ENCODE measurements at places on chromosomes 12 and 14.
A peak's percentile ranks its signal among the peaks of the same experiment; 100 is the strongest.

DNA sequence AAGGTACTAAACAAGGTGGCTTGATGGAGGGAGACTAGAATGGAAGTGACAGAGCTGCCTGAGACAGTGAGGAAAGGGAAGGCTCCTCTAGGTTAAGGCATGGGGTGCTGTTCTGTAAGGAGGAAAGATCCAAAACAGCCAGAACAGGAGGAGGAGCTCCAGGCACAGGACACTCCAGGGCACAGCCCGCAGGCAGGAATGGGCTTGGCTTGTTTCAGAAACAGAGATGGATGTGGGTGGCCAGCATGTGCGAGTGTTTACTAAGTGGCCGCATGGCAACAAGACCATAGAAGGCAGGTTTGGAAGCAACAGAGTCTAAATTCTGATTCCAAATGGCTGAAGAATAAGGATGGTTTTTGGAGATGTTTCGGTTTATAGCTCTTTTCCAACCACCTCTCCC is 889.1 kb downstream of the AACS start:
- no peak for DNase-seq

- no peak for DNase-seq
Measured at GRCh38 chr12:80838708-80839107, 99.0 kb downstream of the LIN7A start.

DNA sequence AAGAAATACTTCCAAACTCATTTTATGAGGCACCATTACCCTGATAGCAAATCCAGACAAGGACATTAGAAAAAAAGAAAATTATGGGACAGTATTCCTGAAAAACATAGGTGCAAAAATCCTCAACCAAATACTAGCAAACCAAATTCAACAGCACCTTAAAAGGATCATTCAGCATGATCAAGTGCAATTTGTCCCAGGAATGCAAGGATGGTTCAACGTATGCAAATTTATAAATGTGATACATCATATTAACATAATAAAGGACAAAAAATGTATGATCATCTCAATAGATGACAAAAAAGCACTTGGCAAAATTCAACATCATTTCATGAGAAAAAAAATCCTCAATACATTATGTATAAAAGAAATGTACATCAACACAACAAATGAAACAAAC is 162.9 kb downstream of the DUSP6 start:
- DNase-seq = no peak

DNA sequence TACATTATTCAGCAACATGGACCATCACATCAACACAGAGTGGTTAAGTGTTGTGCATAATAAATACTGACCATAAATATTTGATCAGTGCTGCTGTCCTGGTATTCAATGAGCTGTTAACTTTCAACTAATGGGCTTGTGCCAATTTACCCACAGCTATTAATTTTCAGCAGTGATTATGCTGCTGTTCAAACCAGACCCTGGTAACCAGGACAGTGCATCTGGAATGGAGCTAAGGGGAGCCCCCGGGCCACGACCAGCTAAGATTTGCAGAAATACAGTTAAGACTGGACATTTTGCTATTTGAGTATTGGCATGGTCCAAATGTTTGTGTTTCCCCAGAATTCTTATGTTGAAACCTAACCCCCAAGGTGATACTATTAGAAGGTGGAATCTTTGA is 180.4 kb upstream of the GZMB start:
- DNase-seq = no peak

GRCh38 chr14:34012978-34013720 is 62.3 kb upstream of the EGLN3 start:
- peak; percentile 27 for DNase-seq

- DNase-seq = no peak
Measured at GRCh38 chr14:28952666-28953065, 186.1 kb downstream of the FOXG1 start.

DNA sequence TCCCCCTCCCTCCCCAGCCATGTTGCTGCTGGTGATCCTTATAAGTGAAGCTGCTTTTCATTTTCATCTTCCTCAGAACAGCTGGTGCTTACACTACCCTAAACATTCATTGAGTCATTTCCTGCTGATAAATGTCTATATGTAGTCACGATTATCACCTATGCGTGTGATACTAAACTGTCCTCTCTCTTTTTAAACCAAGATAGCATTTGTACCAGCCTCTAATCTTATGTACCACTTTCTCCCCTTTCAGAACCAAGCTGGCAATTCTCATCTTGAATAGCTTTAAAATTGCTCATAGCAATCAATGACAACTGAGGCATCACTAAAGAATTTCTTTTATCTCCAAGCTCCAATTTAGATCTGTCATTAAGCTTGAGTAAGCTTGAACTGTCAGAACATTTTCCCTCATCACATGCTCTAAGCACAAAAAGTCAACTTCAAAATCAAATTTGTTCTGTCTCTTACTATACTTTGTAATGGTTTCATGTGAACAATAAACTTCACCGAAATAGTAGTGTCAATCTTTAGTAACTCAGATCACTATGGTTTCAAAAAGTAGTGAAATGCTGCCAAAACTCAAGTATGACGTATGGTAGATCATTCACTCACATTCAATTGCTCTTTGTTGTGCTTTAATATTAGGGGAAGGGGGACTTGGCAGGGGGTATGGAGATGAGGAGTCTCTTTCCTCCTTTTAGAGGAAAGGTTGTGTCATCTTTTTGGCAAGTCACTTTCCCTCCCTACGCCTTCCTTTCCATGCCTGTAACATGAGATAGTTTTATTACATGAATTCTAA is 178.1 kb upstream of the NOVA1 start:
- no peak for DNase-seq

DNA sequence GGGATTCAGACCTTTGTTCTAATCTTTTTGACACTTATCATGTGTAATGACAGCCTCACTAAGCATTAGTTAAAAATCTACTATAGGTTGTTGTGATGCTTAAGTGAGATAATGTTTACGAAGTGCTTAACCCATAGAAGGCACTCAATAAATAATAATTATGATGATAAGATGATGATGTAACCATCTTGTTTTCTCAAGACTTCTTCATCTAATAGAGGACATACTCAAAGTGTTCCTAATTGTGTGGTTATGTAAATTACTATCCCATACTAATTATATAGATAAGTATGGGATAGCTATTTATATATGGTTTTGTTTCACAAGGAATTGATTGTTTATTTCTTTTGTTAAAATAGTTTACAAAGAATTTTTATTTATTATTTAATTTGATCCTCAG is 76.9 kb downstream of the MIPOL1 start:
- DNase-seq = no peak

- no peak for DNase-seq
Measured at GRCh38 chr14:55048900-55049436, 2.5 kb upstream of the MAPK1IP1L start.

GRCh38 chr12:119679081-119679480 is 11.1 kb downstream of the PRKAB1 start:
- DNase-seq = no peak

GRCh38 chr12:107748472-107748871 is 12.5 kb downstream of the PRDM4 start:
- no peak for DNase-seq

GRCh38 chr12:9940375-9940774 is 8.2 kb upstream of the CLEC2A start:
- no peak for DNase-seq

- no peak for DNase-seq
Measured at GRCh38 chr14:67195279-67195678, 6.0 kb downstream of the GARIN2 start.

- no peak for DNase-seq
Measured at GRCh38 chr12:96233939-96234461, 39.8 kb downstream of the ELK3 start.

DNA sequence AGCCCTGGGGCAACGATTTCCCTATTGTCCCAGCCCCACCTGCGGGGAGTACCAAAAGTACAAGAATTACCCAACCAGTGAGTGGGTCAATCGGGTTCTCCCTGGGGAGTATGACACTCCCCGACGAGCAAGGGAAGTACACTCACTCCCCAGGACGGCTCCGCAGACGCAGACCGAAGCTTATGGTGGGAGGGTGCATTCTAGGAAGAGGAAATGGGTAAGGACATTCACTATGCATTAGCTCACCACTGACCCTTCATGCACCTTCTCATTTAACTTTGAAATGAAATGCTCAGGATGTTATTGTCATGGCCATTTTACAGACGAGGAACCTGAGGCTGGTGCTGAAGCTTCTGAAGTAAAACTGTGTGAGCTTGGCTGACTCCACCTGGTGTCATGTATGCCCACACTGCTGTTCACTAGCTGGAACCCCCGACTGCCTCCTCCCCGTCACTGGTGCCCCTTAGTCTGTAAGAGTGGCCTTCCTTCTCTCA is 45.8 kb upstream of the TMED10 start:
- DNase-seq = peak; percentile 28

- DNase-seq = no peak
Measured at GRCh38 chr12:38633511-38633910, 271.9 kb downstream of the CPNE8 start.

GRCh38 chr12:115639648-115640012 is 637.9 kb downstream of the MED13L start:
- DNase-seq = no peak

GRCh38 chr14:100155049-100155621 is 4.3 kb downstream of the DEGS2 start:
- DNase-seq = no peak

- no peak for DNase-seq
Measured at GRCh38 chr12:77232045-77232444, 166.7 kb upstream of the E2F7 start.

DNA sequence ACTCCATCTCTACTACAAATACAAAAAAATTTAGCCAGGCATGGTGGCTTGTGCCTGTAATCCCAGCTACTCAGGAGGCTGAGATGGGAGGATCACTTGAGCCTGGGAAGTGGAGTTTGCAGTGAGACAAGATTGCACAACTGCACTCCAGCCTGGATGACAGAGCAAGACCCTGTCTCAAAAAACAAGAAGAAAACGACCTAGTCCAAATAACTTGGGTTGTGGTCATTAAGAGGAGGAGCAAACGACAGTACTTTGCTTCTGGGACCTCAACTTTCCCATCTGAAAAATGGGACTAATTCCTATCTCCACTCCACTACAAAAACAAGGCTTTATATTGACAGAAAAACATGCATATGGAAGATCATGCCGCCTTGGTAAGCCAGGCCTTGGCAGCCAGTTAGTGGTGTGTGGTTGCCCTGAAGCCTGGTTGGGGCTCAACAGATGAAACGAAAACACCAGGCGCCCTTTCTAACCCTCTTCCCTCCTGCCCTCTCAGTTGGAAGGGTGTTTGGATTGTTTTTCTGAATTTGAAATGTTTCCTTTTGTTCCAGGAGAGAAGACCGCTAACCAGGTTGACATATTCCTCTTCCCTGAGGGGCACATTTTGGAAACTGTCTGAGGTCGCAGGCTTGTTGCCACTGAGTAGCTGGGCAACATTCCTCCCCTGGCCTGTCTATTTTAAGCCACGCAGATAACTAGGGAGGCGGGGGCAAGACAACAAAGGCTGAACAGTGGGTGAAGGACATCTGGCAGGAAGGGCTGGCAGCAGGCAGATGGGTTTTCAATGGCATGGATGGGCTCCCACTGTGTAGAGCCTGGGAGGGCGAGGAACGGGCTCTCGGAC is 13.7 kb upstream of the VPS37B start:
- no peak for DNase-seq

DNA sequence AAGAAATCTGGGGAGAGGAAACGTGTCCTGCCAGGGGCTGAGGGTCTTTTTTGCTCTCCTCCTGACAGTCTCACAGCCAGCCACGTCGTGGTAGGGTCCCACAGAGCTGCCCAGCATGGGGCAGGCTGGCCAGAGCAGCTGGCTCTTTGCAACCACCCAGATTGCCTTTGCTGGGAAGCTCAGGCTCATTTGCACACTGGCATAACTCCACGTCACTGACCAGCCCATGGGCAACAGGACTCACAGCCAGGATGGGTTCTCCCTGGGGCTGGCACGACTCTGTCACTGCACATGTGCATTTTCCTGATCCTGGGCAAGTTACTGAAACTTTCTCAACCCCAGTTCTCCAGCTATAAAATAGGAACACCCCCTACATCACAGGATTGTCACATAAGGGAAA is 242.2 kb downstream of the DPF3 start:
- no peak for DNase-seq

- DNase-seq = no peak
Measured at GRCh38 chr12:27344760-27345159, 12.1 kb downstream of the BMAL2 start.

DNA sequence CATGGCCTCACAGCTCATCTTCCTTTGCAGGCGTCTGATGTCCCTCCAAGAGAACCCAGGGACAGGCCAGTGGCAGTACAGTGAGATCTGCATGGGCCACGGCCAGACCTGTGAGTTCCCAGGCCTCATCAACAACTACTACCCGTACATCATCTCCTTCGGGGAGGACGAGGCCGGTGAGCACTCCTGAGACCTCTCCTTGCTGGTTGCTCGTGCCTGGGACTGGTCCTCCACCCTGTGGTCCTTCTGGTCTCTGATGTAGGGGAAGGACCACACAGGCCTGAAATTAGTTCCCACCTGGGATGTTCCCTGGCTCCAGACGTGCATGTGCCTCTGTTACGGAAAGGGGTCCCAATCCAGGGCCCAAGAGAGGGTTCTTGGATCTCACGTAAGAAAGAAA is 17.9 kb downstream of the HHIPL1 start:
- DNase-seq = no peak

DNA sequence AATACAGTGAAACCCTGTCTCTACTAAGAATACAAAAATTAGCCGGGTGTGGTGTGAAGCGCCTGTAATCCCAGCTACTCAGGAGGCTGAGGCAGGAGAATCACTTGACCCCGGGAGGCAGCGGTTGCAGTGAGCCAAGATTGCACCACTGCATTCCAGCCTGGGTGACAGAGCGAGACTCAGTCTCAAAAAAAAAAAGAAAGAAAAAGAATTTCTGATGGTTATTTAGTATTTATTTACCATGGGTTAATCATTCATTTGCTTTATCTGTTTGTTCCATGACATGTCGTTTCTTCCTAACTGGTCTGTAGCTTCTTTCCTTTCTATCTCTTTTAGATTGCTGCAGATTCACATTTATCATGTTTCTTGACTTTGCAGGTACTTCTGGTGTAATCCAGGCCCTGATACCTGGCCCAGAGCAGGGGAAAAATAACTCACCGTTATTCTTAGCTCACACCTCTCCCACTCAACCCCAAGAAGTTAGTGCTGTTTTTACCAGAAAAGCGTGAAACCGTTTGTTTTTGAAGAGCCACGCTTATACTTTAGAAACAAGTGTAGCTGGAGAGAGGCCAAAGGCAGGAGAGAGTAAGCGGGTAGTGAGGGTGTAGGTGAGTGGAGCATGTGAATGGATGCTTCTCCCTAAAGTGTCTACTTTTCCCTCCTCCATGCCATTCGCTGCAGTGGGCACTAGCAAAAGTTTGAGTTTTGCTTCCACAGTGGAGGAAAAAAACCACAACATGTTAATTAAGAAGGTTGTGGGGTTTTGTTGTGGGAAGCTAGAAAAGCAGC is 45.4 kb downstream of the SRGAP1 start:
- DNase-seq = no peak

- DNase-seq = no peak
Measured at GRCh38 chr12:114269153-114269552, 136.8 kb downstream of the TBX5 start.

- peak; percentile 33 for DNase-seq
Measured at GRCh38 chr14:21557084-21557901, 22.6 kb downstream of the OR10G3 start.

- DNase-seq = no peak
Measured at GRCh38 chr12:67237231-67237630, 31.9 kb upstream of the CAND1 start.
